ENCODE measurements at places on chromosomes 2 and 18. TPM values are rescaled to one million over a fixed set of nuclear protein-coding genes. Genes with fewer than 3 reads are reported as not detected.

TMEM37 gene
- total RNA-seq, result 5.3 TPM

CSRNP3 gene
- 28.4 TPM for total RNA-seq

DAPL1 gene
- not detected for total RNA-seq

STON1 gene
- 15.0 TPM for total RNA-seq

PROC gene
- not detected for total RNA-seq

ERICH2 gene
- not detected for total RNA-seq
